ENCODE measurements at places on chromosomes 3 and 15.

- DNase-seq: no peak
Observed at GRCh38 chr15:65081270-65081669, 4.7 kb downstream of the KBTBD13 start.

DNA sequence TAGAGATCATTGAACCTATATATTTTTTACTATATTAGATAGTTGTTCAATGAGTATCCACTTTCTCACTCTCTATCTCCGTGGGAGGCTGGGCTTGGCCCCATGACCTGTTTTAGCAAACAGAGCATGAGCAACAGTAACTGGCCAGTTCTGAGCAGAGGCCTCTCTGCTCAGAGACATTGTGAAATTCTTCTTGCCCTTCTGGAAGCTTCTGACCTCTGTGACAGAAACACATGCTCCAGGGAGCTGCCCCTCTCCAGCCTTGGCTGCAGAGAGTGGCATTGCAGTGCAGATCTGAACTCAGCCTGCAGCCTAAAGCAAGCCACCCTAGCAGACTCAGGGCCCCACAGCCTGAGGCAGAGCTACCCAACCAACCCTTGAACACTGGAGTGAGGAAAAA lies 20.5 kb downstream of the FAM240A start:
- DNase-seq: no peak

GRCh38 chr3:151383956-151384355 lies 597 bp downstream of the P2RY12 start:
- no peak for DNase-seq

DNA sequence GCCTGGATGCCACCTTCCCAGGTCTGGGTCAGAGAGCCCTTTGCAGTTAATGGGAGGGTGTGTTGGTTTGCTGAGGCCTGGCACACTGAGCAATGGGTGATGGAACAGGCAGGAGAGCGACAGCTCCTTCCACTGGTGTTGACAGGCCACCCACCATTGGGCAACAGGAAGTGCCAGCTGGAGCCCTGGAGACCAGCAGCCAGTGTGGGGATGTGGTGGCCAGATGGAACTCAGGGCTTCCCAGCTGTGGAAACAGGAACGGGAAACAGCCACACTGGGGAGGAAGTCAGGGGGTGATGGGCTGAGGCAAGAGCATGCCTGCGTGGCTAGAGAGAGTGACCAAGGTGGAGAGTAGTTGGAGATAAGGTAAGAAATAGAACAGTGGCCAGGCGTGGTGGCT lies 9.3 kb downstream of the PSTPIP1 start:
- no peak for DNase-seq

DNA sequence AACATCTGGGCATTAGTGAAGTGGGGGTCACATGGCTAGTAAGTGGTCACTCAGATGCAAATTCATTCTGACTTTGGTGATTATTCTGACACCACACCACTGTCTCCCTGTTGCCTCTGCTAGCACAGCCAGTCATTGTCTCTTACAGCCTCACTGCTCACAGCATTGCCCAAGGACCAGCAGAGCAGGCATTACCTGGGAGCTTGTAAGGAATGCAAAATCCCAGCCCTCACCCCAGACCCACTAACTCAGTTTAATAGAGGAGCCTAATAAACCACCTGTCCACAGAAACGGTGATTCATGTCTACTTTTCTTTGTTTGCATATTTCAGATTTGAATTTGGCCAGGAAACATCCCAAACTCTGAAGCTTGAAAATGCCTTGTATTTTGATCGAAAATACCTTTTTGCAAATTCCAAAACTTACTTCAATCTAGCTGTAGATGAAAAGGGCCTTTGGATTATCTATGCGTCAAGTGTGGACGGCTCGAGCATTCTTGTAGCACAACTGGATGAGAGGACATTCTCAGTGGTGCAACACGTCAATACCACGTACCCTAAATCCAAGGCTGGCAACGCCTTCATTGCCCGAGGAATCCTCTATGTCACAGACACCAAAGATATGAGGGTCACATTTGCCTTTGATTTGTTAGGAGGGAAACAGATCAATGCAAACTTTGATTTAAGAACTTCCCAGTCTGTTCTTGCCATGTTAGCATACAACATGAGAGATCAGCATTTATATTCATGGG lies 62.7 kb downstream of the GLDN start:
- no peak for DNase-seq

DNA sequence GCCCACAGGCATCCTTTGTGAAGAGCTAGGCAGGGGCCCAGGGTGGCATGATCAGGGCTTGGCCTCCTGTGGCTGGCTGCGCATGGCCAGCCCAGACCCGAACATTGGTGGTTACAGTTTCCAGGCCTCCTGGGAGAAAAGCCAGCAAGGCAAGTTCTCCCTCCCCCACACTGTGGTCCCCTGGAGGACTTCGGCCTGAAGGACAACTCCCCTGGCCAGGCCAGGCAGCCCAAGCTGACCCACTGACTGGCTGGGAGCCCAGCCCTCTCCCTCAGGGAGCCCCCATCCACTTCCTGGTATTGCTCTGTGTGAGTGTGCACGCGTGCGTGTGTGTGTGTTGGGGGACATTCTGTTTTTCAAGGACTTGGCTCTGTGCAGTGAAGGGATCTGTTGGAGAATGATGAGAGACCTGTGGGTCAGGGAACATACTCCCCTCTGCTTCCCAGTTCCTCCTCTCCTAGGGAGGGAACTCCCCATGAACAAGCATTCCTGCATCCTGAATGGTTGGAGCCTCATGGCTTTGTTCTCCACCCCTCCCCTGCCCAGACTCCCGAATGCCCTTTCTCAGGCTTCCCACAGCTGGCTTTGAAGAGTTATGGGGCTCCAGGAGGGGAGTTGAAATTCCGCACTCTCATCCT lies 29.5 kb downstream of the CORO2B start:
- DNase-seq: no peak

DNA sequence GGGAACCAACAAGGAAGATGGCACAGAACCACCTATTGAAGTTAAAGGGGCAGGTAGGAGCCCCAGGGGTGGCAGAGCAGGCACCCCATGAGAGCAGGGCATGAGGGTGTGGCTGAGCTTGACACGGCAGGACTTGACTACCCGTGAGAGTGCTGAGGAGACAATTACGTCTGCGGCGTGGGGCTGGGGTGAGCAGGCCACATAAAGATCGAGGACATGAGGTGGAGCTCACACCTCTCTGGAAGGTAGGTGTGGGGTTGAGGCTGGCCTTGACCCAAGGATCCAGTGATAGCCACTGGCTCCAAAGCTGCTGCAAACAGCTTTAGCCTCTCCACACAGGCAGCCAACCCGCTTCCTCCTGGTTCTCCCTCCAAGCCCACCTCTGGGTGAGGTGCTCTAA lies 64.5 kb downstream of the PCSK6 start:
- no peak for DNase-seq

DNA sequence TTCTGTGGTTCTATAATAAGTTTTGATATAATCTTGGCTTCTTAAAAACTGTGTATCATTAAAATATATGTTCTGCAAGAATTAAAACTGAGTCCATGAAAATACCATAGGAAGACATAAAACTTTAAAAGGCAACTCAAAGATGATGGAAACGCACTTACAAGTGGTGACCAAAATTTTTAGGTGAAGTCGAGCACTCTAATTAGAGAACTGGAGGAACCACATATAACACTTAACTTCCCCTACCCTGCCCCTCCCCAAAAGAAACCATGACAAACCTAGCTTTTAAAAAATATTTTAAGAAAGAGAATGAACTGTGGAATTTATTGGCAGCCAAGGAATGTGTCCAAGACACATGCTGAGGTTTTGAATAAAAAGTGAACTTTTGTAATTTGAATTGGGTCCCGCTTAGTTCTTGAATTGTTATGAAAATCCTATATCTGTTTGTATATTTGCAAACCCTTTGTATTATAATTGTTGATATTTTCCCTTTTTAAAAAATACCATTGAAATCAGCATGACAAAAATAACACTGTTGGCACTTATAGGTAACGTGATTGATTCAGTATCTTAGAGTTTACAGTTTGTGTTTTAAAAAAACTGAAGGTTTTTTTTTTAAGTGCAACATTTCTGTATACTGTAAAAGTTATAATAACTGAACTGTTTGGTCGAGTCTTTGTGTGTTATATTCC lies 7.7 kb downstream of the NR2F2 start:
- no peak for DNase-seq

GRCh38 chr15:74540161-74540760 lies 759 bp upstream of the ARID3B start:
- DNase-seq: no peak

GRCh38 chr3:53109891-53110771 lies 20.1 kb downstream of the RFT1 start:
- no peak for DNase-seq

- DNase-seq: no peak
Observed at GRCh38 chr3:99474776-99475175, 163.6 kb upstream of the COL8A1 start.

GRCh38 chr15:49242820-49243219 lies 72.8 kb downstream of the GALK2 start:
- DNase-seq: no peak

DNA sequence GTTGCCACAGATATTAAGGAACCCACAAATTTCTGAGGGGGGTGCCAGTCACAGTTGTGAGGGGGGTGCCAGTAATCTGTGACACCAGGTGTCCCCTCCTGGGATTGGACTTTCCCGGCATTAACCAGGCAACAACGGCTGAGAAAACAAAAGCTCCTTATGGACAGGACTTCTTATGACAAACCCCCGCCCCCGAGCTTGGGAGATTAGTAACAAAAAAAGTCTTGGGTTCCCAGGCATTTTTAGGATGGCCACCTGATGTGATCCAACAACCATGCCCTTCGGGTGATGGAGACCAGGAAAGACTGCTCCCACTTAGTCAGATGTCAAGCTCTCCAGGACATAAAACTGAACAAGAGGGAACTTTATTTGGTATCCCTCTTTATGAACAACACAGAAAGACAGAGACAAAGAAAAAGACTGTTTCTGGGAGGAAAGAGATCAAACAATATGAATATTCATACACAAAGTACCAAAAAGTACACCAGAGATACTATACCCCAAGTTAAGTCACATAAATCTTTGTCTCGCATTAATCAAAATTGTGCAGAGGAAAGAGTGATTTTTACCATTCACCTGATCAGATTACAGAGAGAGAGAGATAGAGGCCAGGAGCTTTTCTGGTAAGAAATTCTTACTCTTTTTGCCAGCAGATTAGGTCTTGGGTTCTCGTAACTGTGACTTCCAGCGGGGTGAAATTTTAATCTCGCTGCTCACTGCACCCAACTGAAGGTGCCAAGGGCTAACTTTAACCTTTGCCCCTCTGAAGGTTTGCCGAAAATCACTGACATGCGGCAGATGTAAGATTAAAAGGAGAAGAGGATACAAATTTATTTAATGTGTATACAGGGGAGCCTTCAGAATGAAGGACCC lies 61.6 kb downstream of the OSTN start:
- no peak for DNase-seq

Data from cortex of kidney (tissue), 1 donor.